Astrocyte (in vitro differentiated cells and primary cell): ENCODE measurements at places on chromosomes 12 and 14. TPM values are rescaled to one million over a fixed set of nuclear protein-coding genes. Genes with fewer than 3 reads are reported as not detected.
A peak's percentile ranks its signal among the peaks of the same experiment; 100 is the strongest.

Gene SARNP
- total RNA-seq = 95.7 and 105 TPM in 2 replicates

Gene FGF23
- total RNA-seq = not detected in 2 replicates

Gene FAIM2
- 0.10 and 0.18 TPM in 2 replicates for total RNA-seq

Gene CAPZA3
- total RNA-seq = not detected in 2 replicates

Gene OVCH1
- total RNA-seq = not detected in 2 replicates

GRCh38 chr14:50040895-50041465 is 75.4 kb downstream of the VCPKMT start:
- no peak for DNase-seq

DNA sequence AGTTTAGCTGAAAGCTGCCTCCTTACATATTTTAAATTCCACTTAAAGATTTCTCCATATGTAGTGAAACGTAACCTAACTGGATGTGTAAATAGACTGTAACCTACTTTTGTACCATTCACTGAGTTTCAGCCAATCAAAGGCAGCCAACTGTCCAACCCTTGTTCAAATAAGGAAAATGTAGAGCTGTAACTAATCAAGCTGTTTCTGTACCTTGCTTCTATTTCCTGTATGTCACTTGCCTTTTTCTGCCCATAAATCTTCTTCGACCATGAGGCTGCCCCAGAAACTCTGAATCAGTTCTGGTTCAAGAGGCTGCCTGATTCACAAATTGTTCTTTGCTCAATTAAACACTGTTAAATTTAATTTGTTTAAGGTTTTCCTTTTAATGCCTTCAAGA is 6.3 kb downstream of the SLC7A8 start:
- DNase-seq = no peak

GRCh38 chr12:70415987-70416386 is 49.9 kb downstream of the KCNMB4 start:
- DNase-seq = no peak

DNA sequence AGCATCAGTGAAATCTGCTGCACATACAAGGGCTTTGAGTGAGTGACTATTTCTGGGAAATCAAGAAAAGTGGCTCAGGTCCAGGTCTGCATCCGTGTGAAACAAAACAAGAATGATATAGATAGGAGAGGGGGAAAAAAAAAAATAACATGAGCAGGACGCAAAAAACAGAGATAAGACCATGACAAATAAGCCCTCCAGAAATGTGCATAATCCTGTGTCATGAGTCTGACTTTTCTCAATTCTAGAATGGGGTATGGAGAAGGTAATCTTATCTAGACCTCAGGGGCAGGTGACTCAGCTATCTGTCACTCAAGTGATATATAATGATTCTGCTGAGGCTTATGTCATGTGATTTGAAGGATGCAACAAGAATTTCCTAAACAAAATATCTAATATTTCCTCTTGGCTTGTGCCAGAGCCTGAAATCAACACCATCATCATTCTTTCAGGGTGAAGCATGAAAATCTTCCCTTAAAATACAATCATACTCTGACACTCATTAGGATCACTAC is 250.0 kb downstream of the PHLDA1 start:
- DNase-seq = peak; percentile 78

DNA sequence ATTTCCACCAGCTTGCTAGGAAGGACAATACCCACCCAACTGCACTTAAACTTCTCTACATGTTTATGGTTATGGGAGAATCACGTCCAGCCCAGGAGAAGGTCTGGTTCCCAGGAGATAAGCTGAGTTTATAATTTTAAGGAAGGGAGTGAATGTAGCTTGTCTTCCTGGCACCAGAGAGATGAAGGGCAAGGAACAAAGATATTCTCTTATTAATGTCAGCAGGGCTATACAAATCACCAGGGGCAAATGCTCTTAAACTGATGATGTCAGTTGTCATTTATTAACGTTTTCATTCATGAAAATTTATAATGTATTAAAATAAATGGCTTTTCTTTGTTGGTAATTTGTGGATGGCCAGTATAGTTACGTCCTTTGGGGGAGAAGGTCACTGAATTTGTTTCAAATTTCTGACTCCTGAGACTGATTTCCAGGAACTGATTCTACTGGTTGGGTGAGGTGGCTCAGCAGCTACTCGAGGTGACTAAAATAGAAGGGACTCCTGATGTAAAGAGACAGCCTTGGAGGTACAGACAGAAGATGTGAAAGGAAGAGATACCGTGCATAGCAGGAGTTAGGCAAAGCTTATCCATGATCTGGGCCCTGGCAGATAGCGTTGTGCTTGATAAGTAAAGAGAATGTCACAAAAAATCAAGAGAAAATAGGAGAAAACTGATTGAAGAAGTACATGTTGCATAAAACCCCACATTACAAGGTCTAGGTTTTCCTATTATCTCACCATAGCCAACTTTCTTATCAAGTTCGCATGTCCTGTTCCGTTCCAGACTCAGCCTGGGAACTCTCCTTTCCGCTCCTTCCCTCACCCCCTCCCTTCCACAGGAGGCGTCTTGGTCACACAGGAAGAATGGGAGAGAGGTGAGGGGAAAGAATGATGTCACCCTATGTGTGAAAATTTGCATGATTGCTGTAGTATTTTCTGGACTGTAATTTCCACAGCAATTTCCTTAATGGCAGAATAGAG is 367.1 kb upstream of the FAR2 start:
- no peak for DNase-seq

DNA sequence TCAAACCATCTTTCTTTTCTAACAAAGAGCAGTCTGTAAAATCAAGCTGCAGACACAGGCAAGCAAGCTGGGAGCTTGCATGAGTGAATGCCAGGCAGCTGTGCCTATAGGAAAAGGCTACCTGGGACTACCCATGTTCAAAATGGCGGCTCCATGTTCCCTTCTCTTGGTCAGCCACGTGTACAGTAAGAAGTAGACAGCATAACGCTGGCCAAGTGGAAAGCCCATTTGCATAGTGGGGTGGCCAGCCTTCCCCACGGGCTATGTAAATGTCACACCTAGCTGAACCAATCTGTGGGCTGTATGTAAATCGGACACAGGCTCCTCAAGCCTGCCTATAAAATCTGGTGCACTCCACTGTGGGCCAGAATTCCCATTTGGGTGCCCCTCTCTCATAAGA is 117.1 kb downstream of the SYT10 start:
- no peak for DNase-seq

DNA sequence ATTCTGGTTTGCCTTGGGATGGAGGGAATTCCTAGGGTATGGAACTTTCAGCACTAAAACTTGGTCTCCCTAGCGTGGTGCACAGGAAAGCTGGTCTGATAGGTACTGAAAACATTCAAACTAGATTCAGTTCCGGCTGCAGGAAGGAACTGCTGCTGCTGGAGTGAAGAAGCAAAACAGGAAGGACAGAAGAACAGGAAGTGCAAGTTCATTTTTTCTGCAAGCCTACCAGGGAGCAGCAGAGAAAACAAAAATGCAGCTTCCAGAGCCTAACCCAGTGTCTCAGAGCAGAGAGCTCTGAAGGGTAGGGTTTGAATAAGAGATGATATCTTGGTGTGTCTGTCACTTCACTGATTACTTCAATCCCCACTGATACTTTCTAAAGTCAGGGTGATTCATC is 165.2 kb downstream of the VRK1 start:
- DNase-seq = no peak

GRCh38 chr14:69953266-69953915 is 74.2 kb downstream of the SMOC1 start:
- DNase-seq = no peak

- DNase-seq = no peak
Measured at GRCh38 chr14:23694085-23694948, 58.2 kb downstream of the DHRS2 start.

DNA sequence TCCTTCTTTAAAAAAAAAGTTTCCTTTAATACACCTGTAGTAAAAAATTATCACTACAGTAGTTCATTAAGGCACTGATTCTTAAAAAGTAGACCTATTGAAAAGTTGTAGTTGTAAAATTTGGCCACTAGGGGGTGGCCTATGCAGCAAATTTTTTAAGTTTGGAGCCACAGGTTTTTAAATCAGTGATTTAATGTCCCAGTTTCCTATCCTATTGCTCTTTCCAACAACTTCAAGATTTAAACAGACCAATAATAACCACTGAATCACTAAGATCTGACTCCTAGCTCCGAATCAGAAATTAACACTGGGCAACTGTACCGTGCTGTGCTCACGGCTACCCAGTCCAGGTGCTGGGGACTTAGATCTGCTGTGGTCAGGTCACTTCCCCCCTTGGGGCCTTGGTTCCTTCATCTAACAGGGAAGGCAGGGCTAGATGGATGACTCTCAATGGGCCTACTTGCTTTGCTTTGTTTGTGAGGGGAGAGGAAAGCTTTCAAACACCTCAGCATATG is 279.3 kb downstream of the MED13L start:
- DNase-seq = peak; percentile 29

GRCh38 chr12:110756611-110757010 is 13.9 kb upstream of the PPP1CC start:
- DNase-seq = peak; percentile 53

- DNase-seq = peak; percentile 80
Measured at GRCh38 chr12:113222730-113223531, 1.7 kb downstream of the TPCN1 start.

DNA sequence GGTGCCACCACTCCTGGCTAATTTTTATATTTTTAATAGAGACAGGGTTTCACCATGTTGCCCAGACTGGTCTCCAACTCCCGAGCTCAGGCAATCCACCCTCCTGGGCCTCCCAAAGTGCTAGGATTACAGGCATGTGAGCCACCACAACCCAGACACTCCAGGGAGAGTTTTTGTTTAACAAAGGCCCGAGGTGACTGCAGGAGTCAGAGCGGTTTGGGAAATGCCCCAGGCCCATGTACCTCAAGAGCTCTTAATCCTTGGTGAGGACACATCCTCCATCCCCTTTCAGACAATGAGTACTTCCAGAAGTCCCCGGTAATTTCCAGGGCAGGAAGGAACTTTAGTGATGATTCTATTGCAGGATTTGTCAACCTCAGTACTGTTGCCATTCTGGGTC is 176.0 kb downstream of the ESRRB start:
- no peak for DNase-seq

DNA sequence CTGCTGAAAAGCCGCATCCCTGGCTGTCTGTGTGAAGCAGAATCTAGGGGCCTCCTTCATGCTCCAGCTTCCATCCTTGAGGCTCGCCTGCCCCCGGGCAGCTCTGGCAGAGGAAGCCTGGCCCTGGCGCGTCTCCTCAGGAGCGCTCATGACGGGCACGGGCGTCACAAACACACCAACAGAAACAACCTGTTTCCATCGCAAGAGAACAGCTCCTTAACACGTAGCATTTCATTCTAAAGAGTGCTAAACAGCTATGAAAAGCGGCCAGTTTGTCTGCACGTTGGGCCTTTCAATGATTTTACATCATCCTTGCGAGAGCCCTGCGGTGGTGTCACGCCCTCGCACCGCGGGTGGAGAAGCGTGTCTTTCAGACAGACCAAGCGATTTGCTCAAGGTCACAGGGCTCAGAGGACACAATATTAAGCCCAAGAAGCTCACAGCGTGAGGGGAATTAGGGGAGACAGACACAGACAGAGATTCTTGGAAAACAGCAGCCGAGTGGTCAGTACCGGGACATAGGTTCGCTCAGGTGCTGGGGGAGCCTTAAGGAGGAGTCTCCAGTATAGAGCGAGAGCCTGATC is 4.9 kb downstream of the ADGRD1 start:
- DNase-seq = no peak

DNA sequence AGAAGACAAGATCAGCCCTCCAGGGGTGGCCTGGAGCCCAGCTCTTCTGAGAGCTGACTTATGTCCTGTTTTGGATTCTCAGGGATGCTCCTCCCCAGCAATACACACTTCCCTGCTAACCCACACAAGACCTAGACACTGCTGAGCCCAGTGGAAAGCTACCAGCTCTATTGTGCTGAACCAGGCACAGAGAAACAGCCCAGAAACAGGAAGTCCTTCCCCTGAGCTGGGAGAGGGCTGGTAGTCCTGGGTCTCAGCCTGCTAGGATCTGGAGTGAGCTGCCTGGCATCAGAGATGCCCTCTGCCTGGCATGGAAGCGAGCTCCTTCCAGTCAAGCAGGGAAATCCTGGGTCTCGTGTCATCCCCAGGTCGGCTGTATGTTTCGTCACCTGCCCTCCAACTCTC is 1.2 kb upstream of the LAG3 start:
- no peak for DNase-seq
